Cardiac septum (tissue), 1 donor: ENCODE measurements at places on chromosomes 5 and 9.

DNA sequence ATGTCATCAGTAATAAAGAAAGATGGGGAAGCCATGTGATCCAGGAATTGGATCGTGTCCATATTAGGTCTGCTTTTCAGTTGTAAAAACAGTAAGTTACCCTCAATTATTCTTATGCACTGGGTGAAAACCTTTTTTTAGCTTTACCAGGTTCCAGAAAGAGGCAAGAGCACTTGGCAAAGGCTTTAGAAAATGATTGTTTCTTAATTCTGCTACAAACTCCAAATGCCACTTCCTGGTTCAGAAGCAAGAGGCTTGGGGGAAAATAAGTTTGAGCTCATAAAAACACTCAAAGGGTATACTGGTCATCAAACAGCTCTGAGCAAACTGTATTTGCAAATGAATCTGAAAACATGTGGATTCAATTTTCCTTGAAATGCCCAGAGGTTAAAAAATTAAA, 615.6 kb downstream of the EBF1 start:
- no peak for DNase-seq

DNA sequence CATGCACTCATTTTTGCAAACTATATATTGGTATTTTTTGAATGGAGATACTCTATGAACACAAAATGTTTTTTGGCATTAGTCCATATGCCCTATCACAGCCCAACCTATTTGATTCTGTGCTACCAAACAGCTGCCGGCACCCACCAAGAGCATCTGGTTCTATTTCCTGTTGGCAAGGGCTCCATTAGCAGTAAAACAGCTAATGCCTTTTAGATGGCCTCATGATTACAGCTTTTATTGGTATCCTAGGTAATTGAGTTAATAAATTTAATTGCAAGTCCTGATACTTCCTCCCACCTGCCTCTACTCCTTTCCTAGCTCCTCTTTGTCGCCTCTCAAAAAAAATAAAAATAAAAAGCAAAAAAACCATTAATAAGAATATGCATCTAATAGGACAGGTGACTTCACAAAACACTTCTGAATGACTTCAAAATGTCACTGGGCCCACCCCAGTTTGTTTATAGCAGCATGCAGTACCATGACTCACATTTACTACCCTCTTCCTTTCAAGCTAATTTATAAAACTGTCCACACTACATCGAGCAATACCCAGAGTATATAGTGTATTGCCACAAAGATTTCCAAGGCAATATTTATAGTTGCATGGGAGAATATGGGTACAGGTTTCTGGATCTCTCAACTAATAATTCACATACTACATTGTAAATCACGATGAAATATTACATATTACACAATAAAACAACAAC, 620.4 kb downstream of the SLCO4C1 start:
- no peak for DNase-seq

GRCh38 chr9:127869310-127870152, 7.9 kb downstream of the AK1 start:
- peak; percentile 95 for DNase-seq

GRCh38 chr5:88269222-88269771, 652 bp upstream of the TMEM161B start:
- no peak for DNase-seq

- DNase-seq: no peak
Measured at GRCh38 chr5:103424026-103424425, 138.6 kb downstream of the NUDT12 start.

GRCh38 chr5:135534609-135535419, 950 bp downstream of the NEUROG1 start:
- no peak for DNase-seq

DNA sequence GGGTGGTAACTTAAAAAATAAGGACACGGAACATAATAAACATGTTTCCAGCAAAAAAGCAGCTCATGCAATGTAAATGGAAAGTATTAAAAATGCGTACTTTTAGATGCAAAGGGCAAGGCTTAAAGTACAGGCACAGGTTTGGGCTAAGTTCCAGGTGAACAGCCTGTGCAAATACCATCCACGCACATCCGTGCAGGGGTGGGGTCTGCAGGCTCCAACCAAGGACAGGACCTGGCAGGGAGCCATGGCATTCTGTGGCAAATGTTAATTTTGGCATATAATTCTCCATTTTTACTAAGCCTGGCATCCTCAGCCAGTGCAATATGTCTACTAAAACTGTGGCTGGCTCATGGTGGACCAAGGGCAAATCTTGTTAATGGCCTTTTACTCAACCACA, 365.8 kb upstream of the DAP start:
- DNase-seq: no peak

DNA sequence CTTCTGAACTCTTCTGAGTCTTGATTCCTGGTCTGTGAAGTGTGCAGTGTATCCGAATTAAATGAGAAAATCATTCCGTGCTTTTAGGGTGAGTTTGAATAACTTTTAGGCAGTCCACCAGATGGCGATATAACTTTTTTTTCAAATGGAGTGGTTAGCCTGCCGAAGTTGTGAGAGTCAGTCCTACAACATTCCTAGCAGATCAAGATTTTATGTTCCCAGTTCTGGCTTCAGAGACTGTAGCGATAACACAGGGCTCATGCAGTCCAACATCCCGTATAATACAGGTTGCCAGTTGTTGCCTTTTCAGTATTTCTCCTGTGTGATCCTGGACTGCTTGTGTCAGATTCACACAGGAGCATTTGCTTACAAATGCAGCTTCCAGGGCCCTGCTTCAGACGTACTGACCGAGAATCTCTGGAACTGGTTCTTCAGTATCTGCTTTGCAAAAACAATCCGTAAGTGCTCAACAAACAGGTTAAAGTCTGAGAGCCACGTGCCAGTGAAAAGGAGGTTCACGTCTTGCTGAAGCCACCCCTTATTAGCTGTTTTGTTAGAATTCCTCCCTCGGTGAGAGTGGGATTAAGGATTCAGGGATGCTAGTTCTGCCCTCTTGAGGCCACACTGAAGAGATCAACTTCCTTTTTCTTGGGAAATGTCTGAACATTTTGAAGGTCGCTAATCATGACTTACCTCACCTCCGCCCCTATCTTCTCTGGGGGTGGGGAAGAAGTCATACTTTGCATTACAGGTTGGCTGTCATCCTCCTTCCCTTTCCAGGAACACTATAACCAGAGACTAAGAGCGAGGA, 22.8 kb downstream of the SMIM3 start:
- DNase-seq: no peak

GRCh38 chr5:117559005-117559844, 984.6 kb upstream of the SEMA6A start:
- no peak for DNase-seq

DNA sequence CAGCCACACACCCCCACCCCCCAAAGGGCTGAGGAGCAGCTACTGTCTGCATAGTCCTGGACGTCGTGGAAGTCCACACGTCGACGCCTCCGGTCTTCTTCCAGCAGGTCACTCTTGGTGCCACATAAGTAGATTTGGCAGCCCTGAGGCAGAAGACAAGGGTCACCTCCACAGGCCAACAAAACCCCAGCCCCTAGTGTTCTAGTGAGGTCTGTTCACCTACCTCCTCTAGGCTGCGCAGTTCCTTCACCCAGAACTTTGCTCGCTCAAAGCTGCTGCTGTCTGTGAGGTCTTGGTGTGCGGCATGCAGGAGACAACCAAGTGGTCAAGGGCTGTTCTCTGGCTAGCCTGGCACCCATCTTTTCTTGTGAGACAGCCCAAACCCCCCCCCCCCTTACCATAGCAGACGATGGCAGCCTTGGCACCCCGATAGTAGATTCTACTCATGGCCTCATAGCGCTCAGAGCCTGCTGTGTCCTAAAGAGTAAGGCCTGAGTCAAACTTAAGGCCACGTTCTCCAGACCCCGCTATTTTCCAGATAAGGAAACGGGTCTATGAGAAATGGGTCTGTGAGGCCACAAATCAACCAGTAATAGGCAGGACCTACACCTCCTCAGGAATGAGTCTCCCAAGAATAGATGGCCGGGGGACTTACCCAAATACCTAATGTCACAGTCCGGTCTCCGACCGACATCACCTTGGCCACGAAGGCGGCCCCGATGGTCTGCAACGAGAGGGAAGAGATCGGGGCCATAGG, 987 bp downstream of the RAB24 start:
- DNase-seq: no peak

DNA sequence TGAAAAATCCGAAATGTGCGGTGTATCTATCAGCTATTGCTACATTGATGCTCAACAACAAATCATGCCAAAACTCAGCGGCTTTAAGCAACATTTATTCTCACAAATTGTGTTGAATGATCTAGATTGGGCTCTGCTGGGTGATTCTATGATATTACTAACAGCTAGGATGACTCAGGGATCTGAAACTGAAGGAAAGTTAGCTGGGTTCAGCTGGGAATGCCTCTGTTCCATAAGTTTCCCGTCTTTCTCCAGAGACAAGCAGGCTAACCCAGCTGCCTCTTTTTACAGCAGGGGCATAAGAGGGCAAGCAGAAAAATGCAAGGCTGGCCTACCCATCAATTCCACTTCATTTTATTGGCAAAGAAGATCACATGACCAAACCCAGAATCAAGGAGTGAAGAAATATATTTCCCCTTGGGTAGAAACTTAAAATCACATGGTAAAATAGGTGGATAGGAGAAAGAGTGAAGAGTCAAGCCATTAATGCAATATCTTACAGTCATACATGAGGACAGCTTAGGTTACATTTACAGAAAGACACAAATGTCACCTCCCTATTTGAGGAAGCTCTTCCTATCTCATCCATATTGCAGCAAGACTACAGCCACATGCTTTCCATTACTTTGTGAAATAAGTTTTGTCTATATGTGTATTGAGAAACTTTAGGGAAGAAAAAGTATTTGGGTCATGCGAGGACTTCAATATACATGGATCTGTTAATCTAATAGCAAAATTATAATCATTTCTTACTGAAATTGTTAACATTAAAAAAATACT, 30.8 kb downstream of the IL7R start:
- no peak for DNase-seq

DNA sequence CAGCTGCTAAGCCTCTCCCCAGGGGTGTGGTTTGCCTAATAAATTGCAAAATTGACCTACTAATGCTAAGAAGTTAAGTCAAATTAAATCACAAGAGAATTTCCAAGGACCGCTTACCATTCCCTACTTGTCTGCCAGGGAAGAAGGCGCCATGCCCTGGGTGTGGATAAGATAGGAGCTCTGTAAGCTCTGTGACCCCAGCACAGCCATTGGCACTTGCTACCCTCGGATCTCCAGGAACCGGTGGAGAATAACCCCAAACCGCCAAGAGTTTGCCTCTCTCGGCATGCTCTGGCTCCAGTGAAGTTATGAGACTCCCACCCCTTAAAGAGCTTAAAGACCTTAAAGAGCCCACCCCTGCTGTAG, 58.9 kb downstream of the NEURL1B start:
- no peak for DNase-seq

DNA sequence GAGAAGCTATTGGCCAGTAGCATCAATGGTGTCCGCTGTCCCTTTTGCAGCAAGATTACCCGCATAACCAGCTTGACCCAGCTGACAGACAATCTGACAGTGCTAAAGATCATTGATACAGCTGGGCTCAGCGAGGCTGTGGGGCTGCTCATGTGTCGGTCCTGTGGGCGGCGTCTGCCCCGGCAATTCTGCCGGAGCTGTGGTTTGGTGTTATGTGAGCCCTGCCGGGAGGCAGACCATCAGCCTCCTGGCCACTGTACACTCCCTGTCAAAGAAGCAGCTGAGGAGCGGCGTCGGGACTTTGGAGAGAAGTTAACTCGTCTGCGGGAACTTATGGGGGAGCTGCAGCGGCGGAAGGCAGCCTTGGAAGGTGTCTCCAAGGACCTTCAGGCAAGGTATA, 10.8 kb downstream of the TRIM32 start:
- no peak for DNase-seq

DNA sequence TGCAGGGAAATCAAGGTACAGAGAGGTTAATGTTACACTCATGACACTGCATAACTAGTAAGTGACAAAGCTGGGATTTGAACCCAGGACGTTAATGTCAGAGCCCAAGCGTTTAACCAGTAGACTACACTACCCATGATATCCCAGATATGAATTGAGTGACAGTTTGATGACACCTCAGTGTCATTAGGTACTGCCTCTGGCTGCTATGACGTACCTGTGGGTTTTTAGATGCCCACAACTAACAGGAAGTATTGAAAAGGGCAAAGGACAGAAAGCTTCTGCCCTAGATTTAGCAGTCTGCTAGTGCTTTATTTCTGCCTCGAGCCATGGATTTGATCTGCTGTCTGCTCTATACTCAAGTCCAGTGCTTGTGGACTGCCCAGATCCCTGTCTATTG, 56.2 kb downstream of the GLRA1 start:
- no peak for DNase-seq

DNA sequence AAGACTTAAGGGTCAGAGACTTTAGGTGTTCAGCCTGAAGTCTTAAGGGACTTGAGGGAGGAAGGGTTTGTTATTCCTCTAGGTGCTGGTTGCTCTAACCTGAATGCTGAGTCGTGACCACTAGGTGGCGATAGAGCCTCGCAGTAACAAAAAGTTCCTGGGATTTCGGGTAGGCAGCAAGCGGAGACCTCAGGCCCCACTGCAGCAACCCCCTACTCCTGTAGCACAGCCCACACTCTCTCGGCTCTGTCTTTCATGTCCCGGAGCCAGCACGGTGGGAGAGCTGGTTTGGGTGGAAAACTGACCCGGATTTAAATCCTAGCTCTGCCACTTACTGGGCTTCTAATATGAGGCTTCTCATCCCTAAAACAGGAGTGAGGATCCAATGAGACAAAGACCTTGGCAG, 100.3 kb upstream of the PANK3 start:
- no peak for DNase-seq

GRCh38 chr5:122311961-122312590, at the start of gene SNCAIP:
TSS of gene SNCAIP (plus strand) at chr5:122312237. CDS start at chr5:122391135, 78,898 bp downstream.
- no peak for DNase-seq

DNA sequence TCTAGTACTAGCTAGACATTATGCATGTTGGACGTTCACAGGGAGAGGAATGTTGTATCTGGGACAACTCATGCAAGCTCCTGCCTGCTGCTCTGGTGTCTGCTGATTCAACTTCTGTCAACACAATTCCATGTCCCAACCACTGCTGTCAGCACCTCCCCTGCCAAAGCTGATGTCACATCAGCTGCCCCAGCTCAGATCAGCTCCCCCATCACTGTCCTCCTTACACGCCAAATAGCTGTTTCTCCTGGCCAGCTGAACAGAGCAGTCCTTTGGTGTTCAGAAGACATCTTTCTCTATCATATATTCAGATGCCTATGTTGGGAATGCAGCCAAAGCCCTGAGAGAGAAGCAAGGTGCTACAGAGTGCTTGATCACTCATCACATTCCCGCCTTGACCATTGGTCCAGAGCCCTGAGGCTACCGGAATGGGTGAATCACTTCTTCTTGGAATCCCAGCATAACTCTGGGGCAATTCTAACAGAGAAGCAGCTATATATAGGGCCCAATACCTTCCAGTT, 223.3 kb downstream of the SEC61B start:
- DNase-seq: peak; percentile 90

DNA sequence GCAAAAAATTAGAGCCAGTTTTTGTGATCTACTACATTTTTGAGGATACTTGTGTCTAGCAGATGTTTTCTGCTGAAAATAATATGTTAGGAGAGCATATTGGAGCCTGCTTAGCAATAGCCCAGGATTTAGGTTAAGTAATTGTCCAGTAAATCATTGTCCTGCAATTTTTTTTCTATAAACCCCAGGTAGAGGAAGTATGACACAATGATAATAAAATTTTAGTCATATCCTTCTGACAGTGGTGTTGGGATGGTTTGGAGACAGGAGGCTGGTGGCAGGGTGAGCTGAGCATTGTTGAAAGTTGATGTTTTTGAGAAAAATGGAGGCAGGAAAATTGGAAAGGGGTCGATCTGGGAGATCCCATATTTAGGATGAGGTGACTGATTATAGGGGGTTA, 3.5 kb downstream of the SNCAIP start:
- DNase-seq: no peak

- DNase-seq: no peak
Measured at GRCh38 chr5:133230823-133231578, 179.2 kb downstream of the HSPA4 start.
